Effector CD8-positive, alpha-beta T cell (primary cell): ENCODE measurements at places on chromosomes 7 and 10.

- no peak for DNase-seq
These were observed 209.7 kb downstream of the SKIDA1 start for GRCh38 chr10:21315645-21316220.

DNA sequence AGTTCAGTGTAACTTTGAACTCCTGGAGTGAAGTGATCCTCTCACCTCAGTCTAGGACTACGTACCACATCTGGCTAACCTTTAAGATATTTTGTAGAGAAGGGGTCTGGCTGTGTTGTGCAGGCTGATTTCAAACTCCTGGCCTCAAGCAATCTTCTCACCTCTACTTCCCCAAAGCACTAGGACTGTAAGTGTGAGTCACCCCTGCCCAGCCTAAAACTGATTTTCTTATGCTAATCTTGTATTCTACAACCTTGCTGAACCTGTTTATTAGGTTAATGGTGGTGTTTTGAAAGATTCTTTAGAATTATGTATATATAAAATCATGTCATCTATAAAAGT is 58.0 kb downstream of the LCOR start:
- DNase-seq = no peak

DNA sequence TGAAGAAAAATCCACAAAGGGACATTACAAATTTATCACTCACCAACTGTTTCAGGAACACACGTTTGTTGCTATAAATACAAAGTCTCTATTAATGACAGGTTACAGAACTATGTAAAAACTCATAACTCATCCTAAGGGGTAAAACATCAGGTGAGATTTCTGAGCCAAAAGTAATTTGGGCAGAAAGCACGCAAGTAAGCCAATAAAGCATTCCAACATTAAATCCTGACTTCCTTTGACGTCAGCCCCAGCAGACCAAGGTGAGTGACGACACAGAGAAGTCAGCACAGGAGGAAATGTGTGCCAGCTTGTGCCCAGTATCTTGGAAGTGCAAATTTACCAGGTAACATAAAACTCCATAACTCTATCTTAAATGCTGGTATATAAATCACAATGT is 45.7 kb downstream of the IMMP2L start:
- no peak for DNase-seq

GRCh38 chr7:11819271-11819670 is 12.7 kb downstream of the THSD7A start:
- no peak for DNase-seq

GRCh38 chr7:17601921-17602320 is 303.5 kb downstream of the AHR start:
- DNase-seq = no peak

- no peak for DNase-seq
These were observed 475.7 kb downstream of the SUGCT start for GRCh38 chr7:40610461-40610860.

- no peak for DNase-seq
These were observed 81.6 kb downstream of the ARHGAP22 start for GRCh38 chr10:48523212-48523819.

DNA sequence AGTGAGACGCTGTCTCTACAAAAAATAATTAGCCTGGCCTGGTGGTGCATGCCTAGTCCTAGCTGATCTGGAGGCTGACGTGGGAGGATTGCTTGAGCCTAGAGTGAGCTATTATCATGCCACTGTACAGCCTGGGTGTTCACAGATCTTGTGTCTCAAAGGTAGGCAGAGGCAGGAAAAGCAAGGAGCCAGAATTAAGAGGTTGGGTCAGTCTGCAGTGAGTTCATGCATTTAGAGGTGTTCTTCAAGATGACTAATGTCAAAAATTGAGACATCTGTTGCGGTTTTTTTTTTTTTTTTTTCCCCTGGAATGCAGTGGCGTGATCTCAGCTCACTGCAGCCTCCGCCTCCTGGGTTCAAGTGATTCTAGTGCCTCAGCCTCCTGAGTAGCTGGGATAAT is 5.4 kb downstream of the PPIA start:
- DNase-seq = no peak

DNA sequence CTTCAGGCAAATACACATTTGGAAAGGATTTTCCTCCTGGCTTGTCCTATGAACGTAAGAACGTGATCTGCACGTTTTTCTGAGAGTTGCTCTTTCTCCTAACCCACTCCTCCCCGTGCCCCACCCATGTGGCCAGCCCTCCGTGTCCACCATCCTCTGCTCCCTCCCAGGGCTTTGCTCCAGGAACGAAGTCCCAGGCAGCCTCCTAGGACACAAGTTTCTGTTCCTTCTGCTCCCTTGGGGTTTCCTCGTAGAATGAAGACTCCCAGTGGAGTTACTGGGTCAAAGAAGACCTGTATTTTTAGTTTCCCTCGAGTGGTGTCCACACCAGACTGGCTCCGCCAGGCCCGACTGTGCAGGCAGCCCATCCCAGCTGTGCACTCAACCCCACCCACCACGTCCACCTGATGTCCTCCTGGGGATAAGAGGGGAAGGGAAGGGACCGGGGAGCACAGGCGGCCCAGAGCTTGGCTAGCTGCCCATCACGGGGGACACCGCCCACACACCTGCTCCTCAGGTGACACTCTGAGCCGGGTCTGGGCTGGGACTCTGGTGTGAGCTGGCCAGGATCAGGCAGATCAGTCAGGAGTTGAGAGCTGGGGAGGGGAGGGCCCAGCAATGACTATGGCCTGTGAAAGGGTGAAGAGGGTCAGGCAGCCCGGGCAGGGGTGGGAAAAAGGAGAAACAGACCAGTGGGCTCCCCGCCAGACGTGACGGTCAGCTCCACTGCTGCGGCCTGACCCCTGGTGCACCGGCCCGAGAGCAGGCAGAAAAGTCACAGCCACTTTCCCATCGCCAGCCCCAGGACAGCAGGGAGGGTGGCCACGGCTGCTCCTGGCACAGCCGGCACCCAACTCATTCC is 54.3 kb upstream of the PPP2R2D start:
- DNase-seq = no peak

DNA sequence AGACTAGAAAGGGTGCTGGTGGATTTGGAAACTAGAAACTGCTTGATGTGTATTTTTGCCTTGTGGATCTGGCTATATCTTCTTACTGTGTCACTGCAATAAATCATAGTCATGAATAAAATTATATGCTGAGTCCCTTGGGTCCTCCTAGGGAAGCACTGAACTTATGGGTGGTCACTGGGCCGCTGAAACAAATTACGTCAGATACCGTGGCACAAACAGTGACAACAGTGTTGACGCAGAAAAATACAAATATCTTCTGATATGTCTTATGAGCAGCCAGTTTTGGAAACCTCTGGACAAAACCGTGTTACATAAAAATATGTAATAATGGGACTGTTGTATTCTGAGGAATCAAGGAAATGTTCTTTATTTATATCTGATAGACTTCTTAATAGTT is 260.1 kb upstream of the SORCS1 start:
- no peak for DNase-seq

GRCh38 chr10:74541375-74541774 is 285.0 kb upstream of the KAT6B start:
- no peak for DNase-seq

GRCh38 chr7:151137076-151137675 is 30.3 kb downstream of the GBX1 start:
- no peak for DNase-seq

DNA sequence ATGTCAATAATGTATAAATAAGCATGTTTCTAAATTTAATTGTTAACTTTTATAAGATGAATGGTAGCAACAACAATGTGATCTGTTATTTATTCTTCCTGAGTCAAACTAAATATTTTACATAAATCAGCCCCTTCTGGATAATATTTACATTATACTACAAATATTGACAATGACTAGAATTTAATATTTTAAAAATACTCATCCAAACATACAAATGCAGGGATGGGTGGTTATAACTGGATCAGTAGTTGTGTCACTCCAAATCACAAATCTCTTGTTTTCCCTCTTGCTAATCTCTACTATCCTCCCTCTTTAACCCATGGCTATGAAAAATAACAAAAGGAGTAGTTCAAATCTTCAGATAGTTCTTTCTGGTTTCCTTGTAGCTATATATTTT is 407.0 kb downstream of the HTR7 start:
- DNase-seq = no peak

- no peak for DNase-seq
These were observed 684.0 kb upstream of the FOXK1 start for GRCh38 chr7:3998060-3998459.

DNA sequence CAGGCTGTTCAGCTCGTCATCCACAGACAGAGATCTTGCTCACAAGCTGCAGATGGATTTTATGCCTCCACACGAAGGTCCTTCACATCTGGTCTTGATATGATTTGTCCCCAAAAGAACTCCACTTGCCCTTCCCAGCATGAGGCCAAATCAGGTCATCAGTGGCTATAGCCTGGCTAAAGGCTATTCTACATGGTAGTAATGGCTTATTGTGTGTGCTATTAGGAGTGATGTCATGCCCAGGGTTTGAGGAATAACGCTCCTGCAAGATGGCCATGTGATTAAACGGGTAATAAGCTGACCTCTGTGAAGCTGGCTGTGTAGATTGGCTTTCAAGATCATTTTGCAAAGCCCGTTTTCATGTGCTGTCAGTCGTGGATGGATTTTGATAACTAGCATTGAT is 313.8 kb downstream of the FRMD4A start:
- no peak for DNase-seq

DNA sequence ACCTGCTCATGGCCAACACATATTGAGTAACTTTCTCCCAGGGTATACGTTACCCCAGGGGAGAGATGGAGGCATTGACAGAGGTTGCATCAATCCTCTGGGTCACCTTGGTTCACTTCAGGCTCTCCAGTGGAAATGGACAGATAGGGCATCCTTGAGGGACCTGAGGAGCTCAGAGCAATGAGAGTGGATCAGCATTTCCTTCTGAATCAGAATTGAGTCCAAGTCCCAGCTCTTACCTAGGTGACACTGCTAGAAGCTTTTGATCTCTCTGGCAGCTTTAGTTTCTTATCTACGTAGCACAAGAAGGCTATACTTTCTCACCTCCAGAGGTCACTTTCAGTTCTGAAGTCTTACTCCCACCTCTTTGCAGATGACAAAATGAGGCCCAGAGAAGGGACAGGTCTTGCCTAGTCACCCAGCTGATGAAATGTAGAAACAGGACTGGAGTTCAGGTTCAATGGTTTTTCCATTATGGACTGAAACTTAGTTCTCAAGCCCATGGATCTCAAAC is 35.2 kb downstream of the PANK1 start:
- no peak for DNase-seq

- DNase-seq = no peak
These were observed 550.6 kb upstream of the SEMA3D start for GRCh38 chr7:85737426-85737825.

GRCh38 chr7:77967429-77967828 is 168.9 kb downstream of the PHTF2 start:
- no peak for DNase-seq

DNA sequence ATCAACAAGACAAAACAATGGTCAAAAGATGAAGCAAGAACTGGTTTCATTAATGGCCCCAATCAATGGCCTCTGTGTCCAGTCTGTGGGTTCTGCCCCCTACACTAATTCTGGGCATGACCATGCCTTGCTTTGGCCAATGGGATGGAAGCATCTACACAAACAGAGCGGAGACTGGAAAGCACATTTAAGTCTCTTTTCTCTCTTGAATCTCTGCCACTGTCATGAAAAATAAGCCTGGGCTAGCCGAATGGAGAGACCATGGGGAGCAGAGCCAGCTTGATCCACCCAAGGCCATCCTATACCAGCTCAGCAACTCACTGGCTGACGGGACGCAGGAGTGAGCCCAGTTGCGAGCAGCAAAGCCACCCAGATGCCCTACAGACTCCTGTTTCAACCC is 30.9 kb downstream of the ANKRD16 start:
- no peak for DNase-seq

GRCh38 chr7:144519925-144520324 is 116.4 kb upstream of the NOBOX start:
- DNase-seq = no peak

GRCh38 chr10:15485027-15485426 is 113.9 kb upstream of the FAM171A1 start:
- no peak for DNase-seq

- DNase-seq = no peak
These were observed 66.1 kb downstream of the GRID1 start for GRCh38 chr10:86300399-86300925.

GRCh38 chr10:88534072-88534665 is 48.9 kb downstream of the RNLS start:
- no peak for DNase-seq

GRCh38 chr10:72162978-72163377 is 52.8 kb upstream of the ANAPC16 start:
- no peak for DNase-seq

GRCh38 chr7:101823096-101823495 is 5.7 kb downstream of the CUX1 start:
- no peak for DNase-seq

DNA sequence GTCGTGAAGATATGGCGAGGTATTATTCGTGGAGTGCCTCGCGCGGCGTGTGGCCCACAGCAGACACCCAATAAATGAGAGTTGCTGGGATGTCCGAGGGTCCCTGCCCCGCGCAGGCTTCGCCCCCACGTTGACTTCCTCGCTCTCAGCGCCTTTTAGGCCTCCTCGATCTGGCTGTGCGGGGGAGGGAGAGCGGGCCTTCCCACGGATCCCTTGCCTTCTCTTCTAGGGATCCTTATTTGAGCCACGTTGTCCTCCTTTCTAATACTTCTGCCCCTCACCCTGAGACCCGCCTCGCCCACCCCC is 660 bp downstream of the VCL start:
- DNase-seq = no peak

DNA sequence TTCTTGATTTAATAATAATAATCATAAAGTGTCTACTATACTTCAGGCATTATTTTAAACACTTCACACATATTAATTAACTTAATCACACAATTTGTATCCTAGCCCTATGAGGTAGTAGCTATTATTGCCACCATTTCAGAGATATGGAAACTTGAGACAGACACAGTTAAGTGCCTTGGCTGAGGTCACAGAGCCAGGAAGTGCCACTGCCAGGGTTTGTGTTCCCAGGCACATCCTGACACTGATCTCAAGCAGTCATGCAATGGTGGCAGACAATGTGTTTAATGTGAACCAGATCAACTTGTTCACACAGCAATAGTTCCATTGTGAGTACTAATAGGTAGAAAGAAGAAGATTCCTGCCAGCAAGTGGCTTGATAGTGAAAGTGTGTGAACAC is 666.0 kb downstream of the SUGCT start:
- DNase-seq = no peak

- DNase-seq = no peak
These were observed 1.4 kb downstream of the EPDR1 start for GRCh38 chr7:37921876-37922275.

- DNase-seq = no peak
These were observed 2.9 kb upstream of the RBP3 start for GRCh38 chr10:47344996-47345870.

DNA sequence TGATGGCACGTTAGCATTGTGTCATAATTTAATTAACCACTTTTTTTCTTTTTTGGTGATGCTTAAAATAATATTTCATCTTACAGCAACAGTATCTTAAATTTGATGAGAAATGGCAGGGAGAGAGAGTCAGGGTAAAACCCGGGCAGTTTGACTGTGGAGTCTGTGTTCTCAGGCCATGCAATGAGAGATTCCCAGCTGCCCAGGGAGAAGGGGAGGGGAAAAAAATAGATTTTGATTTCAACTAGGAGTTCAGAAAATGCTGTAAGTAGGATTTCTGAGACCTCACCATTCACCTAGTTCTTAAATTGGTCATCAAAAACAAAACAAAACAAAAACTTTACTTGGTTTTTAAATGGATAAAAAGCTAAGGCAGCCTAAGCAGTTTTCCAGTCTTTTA is 37.4 kb upstream of the XPNPEP1 start:
- DNase-seq = no peak
